Stimulated activated CD4-positive, alpha-beta T cell treated with anti-CD3 and anti-CD28 coated beads, TNF-alpha, amount 100 ng/mL, for 48 hours (primary cell): ENCODE measurements at places on chromosomes 2 and 18.

DNA sequence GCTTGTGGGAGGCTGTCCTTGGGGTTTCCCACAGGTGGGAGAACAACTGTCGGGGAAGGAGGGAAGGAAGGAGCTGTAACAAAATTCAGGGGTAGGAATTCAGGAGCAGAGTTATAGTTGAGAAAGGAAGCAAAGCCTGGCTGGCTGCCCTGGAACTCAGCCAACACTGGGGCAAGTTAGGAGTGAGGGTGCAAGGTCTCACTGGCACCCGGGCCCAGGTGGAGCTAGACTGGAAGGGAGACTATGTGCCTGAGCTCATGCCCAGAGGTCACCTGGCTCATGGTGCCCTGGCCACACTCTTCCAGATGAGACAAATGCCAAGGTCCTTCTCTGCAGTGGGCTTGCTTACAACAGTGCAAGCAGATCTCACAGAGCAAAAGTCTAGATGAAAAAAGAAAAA lies 75.6 kb upstream of the ARHGAP28 start:
- no peak for DNase-seq

- no peak for DNase-seq
These were observed 6.7 kb upstream of the TNP1 start for GRCh38 chr2:216866515-216867095.

- DNase-seq, result no peak
These were observed 30.5 kb downstream of the GALNT14 start for GRCh38 chr2:31107591-31108300.

DNA sequence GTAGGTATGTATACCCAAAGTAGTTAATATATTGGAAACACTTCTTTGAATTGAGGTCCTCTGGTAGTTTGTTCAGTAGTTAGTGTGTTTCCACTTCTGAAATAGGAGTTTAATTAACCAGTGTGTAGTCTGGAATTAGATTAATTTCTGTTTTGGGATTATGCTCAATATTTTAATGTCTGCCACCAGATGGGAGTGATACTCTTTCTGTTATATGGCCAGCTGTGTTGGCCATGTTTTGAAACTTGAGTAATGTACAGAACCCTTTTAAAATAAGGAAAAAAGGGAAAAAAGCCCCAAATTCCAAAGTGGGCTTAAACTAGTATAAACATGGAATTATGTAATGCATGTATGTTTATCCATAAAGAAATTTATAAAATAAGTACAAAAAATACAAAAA lies 147.7 kb downstream of the CTNNA2 start:
- DNase-seq, result no peak

- no peak for DNase-seq
These were observed 20.6 kb upstream of the NDUFV2 start for GRCh38 chr18:9081940-9082339.

DNA sequence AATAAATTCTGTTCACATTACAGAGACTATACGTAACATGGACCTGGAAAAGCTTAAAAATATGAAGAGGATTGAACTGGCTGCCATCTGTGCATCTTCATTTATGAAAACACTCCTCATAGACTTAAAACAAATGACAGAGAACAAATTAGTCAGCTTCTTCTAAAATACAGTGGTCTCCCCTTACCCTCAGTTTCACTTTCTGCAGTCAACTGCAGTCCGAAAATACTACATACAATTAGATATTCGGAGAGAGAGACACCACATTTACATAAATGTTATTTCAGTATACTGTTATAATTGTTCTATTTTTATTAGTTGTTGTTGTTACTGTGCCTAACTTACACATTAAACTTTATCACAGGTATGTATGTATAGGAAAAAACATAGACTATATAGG lies 6.5 kb downstream of the RNF103 start:
- no peak for DNase-seq

GRCh38 chr2:112310906-112311305 lies 35.5 kb downstream of the ZC3H6 start:
- no peak for DNase-seq

DNA sequence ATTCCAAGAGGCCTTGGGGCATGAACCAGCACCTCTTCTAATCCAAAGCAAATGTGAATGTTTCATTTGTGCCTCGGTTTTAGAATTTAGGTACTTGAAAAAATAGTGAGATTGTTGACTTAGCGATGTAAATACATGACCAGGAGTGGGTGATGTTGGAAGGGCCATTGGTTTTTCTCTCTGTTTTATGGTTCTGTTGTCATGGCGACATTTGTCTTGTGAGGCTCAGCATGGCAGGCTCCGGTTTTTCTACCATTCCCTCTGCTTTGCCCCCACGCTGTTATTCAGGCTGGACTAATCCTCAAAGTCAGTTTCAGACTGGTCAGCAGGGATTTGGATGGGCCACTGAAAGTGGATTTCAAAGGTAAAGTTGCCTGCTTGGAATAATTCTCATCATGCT lies 255.4 kb downstream of the ALPK2 start:
- DNase-seq, result no peak

GRCh38 chr2:3433339-3433699 lies 53.8 kb downstream of the TRAPPC12 start:
- DNase-seq, result no peak

DNA sequence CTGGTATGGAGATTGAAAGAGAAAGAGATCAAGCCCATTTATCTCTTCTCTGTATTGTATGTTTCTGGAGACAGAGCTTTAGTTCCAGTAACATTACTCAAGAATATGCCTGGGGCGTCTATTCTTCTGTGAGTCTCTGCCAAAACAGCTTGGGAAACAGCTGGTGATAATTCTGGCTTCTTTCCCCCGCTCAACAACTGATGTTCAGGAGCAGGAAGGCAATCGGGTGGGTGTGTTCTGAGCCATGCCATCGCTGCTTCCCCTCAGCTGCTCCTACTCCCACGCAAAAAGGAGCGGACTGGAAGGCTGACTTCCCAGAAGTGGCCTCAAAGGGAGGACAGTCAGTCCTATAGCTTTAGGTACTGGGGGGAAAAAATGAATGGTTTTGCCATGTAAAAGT lies 695.1 kb downstream of the PLCL1 start:
- no peak for DNase-seq

GRCh38 chr18:64618390-64618789 lies 469.5 kb upstream of the LINC00305 start:
- DNase-seq, result no peak

GRCh38 chr2:240502059-240502429 lies 55.7 kb downstream of the ANKMY1 start:
- DNase-seq, result no peak

- DNase-seq, result no peak
These were observed 38.3 kb upstream of the EPB41L3 start for GRCh38 chr18:5582076-5582475.

- no peak for DNase-seq
These were observed 25.2 kb upstream of the FAM110C start for GRCh38 chr2:71309-72035.

- no peak for DNase-seq
These were observed 14.0 kb downstream of the TMEM177 start for GRCh38 chr2:119692954-119693353.

GRCh38 chr2:2974982-2975381 lies 402.6 kb downstream of the EIPR1 start:
- DNase-seq, result no peak

- no peak for DNase-seq
These were observed 126.7 kb downstream of the TWIST2 start for GRCh38 chr2:238974501-238975166.

DNA sequence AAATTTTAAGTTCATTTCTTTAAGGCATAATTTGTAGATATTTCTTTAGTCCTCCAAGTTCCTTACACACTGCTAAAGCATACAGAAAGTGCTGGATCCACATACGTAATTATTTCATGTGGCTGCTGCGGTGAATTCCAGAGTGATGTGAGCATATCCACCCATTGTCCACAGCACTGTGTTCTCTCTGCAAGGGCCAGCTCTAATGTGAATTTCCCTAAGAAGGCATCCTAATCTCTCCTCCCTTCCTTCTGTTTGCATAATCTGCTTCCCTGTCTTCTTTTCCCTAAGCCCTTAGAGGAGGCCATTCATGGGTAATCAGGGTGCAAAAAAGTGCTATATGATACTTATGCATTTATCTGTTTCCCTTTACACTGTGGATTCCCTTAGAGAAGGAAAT lies 57.2 kb downstream of the COBLL1 start:
- no peak for DNase-seq

- DNase-seq, result no peak
These were observed 62.4 kb downstream of the SATB2 start for GRCh38 chr2:199395311-199395710.

DNA sequence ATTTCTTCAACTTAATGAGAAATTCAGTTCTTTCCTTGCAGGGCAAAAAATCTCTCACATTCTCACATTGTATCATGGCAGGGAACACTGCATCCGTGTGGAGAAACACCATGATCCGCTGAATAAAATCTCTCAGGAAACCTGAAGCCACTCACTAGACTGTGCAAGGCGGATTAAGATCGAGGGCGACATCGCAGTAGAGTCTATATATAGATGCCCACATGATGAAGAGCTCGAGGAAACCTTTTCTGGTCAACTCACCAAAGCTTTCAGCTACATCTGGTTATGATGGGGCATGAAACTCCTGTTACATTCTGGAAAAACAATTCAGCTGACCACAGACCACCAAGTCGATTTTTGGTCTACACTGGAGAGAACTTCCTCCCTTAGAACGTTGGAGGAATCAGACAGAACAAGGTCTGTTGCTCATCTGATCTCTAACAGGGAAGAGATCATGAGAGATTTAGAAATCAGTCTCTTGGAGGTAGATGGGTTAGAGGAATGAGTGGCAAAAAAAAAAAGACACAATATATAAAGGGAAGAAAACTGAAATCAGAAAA lies 162.9 kb upstream of the ZNF516 start:
- no peak for DNase-seq

DNA sequence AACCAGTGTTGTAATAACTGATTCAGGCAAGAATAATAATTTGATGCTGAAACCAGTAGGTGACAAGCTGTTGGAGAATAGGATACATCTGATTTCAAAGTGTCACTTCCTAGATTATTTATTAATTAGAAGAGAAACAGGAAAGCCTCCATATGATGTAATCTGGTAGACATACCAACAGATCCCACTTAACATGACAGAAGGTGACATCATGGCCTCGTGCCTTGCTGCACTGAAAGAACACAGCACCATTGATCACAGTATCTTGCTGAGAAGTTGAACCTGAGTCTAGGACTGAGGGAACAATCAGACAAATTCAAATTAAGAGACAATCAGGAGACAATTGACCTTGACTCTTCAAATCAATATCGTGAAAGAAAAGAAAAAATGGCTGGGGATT lies 131.6 kb upstream of the DLGAP1 start:
- DNase-seq, result no peak

- no peak for DNase-seq
These were observed 112.5 kb downstream of the ATL2 start for GRCh38 chr2:38264396-38265221.

DNA sequence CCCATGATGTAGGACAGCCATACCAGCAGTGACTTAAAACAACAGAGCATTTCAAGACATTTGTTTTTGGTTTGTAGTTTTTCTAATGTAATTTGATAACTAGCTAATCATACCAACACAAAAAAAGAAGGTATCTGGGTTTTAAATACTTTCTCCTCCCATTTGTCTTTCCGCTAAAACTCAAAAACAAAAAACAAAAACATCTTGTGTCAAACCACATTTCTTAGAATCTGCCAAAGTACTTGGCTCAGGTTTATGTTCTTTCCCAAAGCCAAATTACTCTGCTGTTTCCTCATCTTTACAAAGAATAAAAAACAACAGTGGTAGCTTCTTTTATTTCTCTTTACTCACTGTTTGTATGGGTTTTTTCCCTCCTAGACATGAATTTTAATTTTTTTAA lies 71.5 kb downstream of the GREB1L start:
- DNase-seq, result no peak

GRCh38 chr2:47724221-47724981 lies 58.5 kb upstream of the MSH6 start:
- DNase-seq, result no peak

DNA sequence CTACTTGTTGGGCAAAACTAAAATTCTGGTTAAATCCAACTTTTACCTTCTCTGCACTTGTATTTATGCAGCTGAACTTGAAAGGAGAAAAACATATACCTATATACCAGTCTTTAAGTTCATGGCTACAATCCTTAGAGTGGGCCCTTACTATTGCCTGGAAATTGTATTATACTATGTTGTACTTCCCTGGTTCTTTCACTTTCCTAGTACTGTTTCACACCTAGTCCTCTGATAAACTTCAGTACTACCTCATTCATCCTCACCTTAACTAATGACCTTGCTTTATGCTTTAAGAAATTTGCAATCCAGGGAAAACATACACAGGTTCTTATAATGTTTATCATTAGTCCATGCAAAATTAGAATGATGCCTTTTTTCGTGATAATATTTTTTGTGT lies 103.8 kb downstream of the HAUS1 start:
- DNase-seq, result no peak
